ENCODE measurements at places on chromosomes 6 and 20.

- no peak for DNase-seq
These were observed 59.3 kb upstream of the JAG1 start for GRCh38 chr20:10733122-10733521.

DNA sequence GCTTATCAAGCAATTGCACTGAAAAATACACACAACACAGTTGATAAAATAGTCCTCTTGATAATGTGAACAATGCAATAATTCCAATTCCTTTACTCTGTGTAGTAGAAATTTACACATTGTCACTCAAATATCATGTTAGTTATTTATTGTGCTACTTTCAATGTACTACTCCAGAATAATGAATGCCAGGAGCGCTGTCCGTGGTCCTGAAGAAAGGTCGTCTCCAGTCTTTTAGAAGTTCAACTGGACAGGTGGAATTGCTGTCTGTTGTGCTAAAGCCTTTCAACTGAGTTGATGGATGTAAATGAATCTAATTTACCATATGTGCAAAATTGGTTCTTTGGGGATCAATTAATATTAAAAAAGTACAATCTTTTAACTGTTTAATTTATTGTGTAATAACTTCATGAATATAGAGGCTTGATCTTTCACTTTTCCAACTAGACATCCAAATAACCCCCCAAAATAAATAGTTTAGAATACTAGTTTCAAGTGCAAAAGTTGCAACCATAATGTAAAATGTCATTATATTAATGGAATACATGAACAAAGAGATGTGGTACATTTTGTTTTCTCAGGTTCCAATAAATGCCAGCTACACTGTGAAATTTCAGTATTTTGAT lies 3.2 kb downstream of the GRIK2 start:
- no peak for DNase-seq

DNA sequence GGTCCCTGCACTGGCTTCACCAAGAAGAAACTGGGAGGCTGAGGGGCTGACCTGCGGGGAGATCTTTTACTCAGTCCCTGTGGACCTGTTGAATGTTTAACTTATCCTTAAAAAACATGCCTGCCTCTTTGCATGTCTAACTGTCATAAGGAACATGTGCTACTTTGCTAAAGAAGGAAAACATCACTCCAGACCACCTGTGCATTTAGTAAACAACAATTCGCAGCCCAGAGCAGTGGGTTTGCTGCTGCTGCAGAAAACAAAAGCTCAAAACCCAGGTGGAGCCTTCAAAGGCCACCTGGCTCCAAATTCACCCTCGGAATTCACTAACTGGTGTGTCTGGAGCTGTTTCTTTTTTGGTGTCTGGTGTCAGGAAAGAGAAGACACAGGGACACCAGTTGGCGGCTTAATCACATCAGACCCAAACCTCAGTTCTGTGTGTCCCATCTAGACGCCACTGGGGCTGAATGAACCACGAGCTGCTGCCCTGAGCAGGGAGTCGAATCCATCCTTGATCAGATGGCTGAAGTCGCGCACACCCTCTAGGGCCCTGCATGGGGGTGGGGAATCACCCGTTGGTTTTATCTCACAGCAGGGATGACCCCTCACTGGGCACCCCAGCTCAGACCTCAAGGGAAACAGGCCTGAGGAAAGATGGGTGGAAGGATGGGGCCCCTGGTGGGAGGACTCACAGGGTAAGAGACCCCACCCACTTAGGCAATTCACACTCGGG lies 344.3 kb downstream of the PREX1 start:
- DNase-seq, result no peak

DNA sequence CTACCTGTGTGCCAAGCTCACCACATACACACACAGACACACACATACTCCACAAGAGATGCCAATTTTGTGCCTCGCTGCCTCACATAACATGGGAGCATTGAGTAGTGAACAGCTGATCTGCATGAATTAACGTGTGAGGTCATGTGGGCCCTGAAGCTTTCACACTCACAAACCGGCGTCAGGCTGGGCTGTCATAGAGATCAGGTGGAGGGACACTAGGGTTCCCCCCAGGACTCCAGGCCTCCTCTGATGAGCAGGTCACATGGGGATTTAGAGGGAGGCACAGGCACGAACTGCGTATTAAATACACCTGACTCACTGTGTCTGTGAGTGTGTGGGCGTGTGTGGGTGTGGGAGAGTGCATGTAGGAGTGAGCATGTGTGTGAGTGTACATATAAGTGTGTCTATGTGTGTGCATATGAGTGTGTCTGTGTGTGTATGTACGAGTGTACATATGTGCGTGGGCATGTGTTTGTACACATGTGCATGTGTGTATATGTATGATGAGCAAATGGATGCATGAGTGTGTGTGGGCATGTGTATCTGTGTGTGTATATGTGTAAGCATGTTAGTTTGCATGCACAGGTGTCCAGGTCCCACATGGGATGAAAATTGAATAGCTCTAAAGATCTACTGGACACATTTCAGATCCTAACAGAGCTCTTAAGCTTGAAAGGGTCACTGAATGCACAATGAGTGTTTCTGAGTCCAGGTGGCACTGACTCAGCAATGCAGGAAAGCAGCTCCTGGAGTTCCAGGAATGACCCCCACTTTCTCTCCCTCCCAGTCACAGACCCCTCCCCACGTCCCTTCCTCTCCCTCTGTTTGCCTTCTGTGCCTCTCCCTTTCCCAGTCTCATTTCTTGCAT lies 336.6 kb downstream of the PREX1 start:
- no peak for DNase-seq

- DNase-seq, result no peak
These were observed 53.4 kb downstream of the STK4 start for GRCh38 chr20:45019762-45020123.

DNA sequence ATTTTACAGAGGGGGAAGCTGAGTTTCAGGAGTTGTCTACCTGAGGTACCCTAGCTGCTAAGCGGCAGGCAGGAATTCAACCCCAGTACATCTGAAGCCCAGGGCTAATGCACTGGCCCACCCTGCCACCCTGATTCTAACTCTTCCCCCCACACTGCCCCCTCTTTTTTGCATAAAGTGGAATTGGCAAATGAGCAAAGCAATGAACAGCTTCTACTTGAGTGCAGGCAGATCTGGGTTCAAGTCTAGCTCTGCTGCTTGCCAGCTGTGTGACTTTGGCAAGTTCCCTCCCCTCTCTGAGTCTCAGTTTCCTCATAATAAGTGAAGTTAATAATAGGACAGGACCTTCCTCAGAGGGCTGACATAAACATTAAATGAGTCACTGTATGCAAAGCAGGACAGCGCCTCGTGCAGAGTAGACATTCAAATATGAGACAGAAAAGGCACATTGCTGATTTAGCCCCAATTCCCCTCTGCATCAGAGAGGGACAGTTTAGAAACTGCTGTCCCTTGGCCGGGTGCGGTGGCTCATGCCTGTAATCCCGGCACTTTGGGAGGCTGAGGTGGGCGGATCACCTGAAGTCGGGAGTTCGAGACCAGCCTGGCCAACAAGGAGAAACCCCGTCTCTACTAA lies 4.7 kb downstream of the ADA start:
- no peak for DNase-seq

DNA sequence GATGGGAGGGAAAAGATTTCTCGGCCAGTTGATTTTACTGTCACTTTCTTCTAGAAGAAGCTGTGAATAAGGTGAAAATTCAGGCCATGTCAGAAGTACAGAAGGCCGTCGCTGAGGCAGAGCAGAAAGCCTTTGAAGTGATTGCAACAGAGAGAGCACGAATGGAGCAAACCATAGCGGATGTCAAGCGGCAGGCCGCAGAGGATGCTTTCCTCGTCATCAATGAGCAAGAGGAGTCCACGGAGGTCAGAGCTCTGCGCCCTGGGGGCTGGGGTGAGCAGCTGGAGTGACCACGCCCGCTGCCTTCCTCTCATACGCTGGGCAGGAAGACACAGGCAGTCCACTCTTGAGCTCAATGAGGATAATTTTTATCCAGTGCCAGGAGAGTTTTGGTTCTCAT lies 21.8 kb upstream of the C20orf144 start:
- no peak for DNase-seq

- no peak for DNase-seq
These were observed 71.9 kb upstream of the CNR1 start for GRCh38 chr6:88238065-88238464.

DNA sequence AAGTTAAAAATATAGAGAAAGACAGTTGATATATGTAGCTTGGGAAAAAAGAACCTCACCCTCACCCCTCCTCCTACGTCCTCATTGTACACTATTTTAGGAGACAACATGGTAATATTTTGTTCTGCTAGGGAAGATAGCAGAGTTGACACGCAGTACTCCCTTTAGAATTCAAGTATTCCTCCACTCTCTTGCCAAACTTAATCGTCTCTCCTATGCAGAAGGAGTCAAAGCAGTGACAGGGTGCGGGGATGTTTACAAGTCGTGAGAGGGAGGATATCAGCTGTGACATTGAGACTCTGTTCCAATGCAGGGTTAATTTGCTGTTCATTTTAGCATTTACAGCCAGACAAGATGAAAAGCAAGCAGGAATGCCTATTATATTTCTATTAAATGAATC lies 97.5 kb downstream of the SOBP start:
- DNase-seq, result no peak
